ENCODE measurements at places on chromosomes 5 and 9.

DNA sequence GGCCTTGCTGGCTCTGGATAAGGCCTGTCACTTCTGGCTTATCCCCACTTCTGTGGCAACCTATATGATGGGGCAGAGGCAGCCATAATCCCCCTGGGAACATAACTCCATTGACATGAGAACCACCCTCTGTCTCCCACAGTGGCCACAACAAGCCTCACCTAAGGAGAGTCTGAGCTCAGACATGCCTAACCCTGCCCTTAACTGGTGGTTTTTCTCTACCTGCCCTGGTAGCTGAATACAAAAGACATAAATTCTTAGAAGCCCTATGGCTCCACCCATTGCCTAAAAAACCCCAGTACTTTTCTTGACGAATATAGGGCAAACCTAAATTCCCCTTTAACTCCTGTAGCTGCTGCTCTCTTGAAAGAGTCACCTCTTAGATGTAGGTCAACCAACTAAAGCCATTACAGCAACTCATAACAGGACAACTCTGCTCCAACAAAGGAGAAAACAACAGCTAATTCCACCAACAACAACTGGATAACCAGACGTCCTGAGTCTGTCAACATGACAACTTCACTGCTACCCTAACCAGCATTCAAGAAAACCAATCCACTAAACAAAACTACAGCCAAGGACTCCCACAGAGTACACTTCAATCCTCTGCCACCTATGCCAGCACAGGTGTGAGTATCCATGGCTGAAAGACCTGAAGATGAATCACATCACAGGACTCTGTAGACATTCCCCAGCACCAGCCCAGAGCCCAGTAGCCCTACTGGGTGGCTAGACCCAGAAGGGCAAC, 427.7 kb downstream of the PRELID2 start:
- no peak for DNase-seq

DNA sequence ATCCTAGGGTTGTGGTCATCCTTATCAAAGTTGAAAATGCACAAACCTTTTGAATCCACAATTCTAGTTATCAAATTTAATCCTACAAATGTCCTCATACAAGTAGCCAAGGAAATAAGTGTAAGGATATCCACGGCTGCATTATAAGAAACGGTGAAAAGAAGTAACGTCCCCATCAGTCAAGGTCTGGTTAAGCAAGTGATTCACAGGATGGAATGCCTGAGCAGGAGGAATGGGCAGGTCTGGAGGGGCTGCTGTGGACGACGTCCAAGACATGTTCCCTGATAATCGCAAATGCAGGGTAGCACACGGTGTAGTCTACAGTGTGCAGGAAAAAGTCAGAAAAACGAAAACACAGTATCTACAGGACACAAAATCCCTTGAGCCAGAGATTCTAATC, 118.6 kb downstream of the ADAMTS2 start:
- DNase-seq: no peak

DNA sequence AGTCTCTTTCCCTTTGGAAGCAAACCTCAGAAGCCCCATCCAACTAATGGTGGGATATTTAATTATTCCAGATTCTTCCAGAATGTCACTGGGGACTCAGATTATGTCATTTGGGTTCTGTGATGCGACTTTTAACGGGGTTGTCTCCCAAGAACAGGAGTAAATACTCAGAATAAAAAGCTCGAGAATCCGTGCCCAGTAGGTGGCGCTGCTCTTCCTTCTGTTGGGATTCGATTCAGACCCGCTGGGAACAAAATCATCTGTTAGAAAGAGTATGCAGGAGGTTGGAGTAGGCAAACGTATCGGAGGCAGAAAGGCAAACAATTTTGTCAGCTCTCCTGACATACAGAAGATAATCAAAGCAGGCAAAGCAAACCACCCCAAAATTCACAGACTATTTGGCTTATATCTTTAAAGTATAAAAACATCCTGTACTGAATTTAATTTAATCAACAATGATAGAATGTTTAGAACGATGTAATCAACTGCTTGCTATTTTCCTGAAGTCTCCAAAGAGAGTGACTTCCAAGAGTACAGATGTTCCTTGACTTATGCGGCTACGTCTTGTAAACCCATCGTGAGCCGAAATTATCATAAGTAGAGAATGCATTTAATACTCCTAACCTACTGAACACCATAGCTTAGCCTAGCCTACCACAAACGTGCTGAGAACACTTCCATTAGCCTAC, 169.8 kb upstream of the RAI14 start:
- DNase-seq: peak; percentile 60

DNA sequence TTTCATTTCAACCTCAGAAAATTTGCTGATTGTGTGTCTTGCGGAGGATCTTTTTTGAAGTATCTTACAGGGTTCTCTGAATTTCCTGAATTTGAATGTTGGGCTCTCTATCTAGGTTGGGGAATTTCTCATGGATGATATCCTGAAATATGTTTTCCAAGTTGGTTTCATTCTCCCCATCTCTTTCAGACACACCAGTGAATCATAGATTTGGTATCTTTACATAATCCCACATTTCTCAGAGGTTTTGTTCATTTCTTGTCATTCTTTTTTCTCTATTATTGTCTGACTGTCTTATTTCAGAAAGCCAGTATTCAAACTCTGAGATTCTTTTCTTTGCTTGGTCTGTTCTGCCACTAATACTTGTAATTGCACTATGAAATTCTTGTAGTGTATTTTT, 456.9 kb downstream of the PRELID2 start:
- no peak for DNase-seq

GRCh38 chr5:82277987-82278710, at the start of gene RPS23:
Gene RPS23, minus strand, starts transcription at chr5:82278354. Its CDS starts 31 bp downstream, at chr5:82278323.
- DNase-seq: peak; percentile 82

DNA sequence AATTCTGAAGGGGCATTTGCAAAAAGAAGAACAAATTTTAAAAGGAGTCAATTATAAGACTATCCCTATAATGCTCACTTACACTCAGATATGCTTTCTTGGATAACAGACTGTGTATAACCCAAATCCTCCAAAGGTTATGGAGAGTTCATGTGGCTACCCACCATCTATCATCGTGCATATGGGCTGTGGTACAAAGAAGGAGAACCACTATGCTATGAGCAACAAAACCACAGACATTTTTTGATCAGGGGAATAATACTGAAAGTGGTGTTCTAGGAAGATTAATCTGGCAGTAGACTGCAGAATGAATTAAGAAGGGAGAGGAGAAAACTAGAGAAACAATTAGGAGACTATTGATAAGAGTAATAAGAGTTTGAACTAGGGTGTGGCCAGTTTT, 16.8 kb downstream of the NR3C1 start:
- DNase-seq: no peak
